Fibroblast of upper back skin (primary cell): ENCODE measurements at places on chromosomes 12 and 14.

GRCh38 chr14:66508846-66509621 lies 1.1 kb downstream of the GPHN start:
- DNase-seq = no peak

- no peak for DNase-seq
Observed at GRCh38 chr12:104504146-104504545, 47.4 kb downstream of the CHST11 start.

- DNase-seq = no peak
Observed at GRCh38 chr14:104248203-104249055, 110.0 kb downstream of the KIF26A start.

DNA sequence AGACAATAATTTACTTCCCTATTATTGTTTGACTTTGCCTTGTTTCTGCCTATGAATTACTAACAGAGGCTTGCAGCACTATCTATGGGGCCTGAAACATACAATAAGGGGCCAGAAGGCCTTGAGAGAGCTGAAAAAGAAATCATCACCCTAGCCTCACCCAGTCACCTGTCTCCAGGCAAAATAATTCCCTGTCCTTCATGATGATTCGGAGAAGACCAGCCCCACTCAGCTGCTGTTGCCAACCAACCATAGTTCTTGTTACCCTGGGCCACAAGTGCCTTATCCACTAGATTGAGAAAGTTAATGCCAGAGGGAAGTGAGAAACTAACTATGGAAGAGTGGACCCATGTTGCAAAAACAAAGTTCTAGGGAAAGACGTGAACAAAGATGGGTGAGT lies 97.1 kb downstream of the ARF6 start:
- DNase-seq = no peak

DNA sequence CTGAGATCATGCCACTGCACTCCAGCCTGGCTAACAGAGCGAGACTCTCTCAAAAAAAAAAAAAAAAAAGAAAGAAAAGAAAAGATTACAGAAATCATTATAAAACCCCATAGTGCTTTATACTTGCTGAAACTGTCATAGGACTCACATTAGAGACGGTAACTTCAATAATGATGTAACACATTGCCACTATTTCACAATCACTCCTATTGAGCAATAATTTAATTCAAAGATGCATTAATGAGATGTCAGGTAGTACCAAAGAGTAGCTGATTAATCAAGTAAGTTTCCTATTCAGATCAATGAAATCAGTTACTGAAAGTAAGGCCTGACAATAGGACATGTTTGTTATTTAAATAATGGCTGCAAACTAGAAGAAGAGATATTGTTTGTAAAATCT lies 751.5 kb upstream of the ALG10B start:
- no peak for DNase-seq
